GM19239 (cell line): ENCODE measurements at places on chromosomes 13 and 19.

- DNase-seq: no peak
These were observed 608.3 kb downstream of the PCDH17 start for GRCh38 chr13:58239774-58240268.

GRCh38 chr13:48624858-48625257, 28.9 kb upstream of the CYSLTR2 start:
- no peak for DNase-seq

- peak; percentile 70 for DNase-seq
These were observed 58.7 kb downstream of the IER2 start for GRCh38 chr19:13208672-13209483.

DNA sequence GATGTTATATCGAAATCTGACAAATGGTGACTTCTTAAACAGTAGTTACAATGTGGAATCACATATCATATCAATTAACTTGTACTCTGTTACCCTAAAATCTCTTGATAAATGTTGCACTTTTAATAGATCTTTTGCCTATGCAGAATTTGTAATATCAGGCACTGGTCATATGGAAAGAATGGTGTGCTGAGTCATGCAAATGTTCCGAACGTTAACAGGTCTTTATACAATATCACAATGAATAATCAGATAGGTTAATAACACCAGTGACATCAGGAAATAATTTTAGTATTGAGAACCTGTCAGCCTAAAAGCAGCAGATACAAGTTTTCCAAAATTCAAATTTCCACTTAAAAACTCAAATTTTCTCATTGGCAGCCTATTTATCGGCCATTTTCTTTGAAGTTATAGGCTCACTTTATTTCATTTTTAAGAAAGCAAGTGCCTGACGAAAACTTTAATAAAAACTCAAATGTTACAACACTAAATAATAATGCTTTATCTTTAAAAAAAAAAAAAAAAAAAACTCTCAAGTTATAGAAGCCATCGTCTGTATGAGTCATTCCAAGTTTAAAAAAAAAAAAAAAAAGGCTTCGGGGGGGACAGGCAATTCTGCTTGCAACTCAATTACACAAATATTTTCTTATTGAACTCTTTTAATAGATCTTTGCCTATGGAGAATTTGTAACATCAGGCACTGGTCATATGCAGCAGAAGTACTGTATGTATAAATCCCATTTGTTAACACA, 180.9 kb downstream of the DIAPH3 start:
- DNase-seq: no peak

DNA sequence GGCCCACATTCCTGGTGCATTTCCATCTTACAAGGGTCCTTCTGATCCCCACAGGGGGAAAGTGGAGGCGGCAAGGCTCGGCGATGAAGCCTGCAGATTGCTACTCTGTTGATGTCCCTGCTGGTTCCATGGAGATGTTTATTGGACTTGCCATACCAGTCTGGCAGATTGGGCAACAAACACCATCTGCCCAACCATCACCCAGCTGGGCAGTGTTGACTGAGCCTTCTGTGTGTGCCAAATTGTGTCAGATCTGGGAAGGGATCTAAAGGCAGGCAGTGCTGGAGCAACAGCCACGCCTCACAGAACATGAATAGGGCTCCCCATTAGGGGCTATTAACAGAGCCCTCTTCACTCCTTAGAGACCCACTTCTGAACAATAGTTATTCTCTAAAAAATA, 35.0 kb downstream of the FLT1 start:
- no peak for DNase-seq

- DNase-seq: no peak
These were observed 17.8 kb upstream of the MIR17HG start for GRCh38 chr13:91329733-91330132.

- no peak for DNase-seq
These were observed 378.9 kb downstream of the SLITRK1 start for GRCh38 chr13:83503424-83503823.

- DNase-seq: no peak
These were observed 9.0 kb downstream of the SH3GL1 start for GRCh38 chr19:4391306-4391693.

DNA sequence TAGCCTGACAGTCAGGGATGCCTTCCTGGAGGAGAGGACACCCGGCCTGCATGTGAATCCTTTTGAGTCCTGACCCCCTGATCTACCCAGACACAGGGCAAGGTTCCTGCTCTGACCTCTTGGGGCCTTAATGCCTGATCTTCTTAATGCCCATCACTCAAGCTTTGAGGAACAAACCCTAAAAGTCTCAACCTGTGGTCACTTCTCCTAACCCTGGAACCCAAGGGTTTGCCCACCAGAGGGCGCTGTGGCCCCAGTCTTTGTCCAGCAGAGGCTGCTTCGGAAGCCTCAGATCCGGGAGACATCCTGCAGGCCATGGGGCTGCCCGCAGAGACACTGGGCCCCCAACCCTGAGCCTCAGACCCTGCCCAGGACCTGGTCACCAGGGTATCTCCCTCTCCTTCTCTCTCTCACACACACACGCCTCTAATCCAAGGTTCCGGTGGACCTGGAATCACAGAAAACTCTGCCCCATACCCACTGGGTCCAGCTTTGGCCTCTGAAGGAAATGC, 9.8 kb upstream of the DPF1 start:
- peak; percentile 81 for DNase-seq

- DNase-seq: no peak
These were observed 1.2 kb downstream of the CDK8 start for GRCh38 chr13:26255115-26255514.

GRCh38 chr13:31369213-31369612, 169.4 kb downstream of the B3GLCT start:
- no peak for DNase-seq

DNA sequence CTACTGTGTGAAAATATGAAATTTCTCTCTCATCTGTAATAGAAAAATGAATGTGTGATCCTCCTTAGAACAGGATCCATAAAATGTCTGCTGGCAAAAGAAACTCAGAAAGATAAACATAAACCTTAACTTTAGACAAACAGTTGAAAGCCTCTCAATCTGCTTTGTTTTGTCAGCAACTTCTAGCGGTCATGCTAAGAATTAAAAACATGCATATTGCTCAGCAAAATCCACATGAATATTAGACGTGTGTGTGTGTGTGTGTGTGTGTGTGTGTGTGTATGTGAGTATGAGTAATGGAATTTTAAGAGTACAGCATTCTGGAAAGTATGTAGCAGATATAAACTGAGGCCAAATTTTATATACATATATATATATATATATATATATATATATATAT, 1779.2 kb upstream of the MIR17HG start:
- no peak for DNase-seq

GRCh38 chr19:4025317-4025716, 17.8 kb downstream of the PIAS4 start:
- DNase-seq: no peak

DNA sequence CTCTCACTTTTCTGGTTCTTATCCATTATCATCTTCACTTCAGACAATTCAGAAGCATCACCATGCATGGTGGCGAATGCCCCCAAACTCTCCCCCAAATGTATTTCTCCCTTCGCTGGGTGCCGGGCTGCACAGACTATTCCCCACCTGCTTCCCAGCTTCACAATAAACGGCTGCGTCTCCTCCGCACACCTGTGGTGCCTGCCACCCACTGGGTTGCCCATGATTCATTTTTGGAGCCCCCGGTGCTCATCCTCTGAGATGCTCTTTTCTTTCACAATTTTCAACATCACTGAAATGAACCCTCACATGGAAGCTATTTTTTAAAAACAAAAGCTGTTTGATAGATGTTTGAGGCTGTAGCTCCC, 2.8 kb upstream of the F10 start:
- DNase-seq: no peak

DNA sequence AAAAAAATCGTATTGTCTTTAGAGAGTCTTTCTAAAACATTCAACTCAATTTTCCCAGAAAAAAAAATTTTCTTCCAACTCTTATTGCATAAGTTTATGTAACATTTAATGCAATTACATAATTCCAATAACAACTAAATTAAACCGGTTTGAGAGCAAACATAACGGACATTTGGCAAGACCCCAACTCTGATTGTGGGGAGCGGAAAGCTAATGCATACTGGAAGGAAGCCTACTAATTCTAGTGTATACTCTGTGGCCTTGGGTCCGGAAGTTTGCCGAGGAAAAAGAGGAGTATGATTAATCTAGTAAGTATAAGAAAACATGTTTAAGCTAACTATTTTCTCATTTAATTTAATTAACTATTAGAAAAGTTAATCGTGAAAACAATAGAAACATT, 21.3 kb upstream of the MIR17HG start:
- DNase-seq: no peak

DNA sequence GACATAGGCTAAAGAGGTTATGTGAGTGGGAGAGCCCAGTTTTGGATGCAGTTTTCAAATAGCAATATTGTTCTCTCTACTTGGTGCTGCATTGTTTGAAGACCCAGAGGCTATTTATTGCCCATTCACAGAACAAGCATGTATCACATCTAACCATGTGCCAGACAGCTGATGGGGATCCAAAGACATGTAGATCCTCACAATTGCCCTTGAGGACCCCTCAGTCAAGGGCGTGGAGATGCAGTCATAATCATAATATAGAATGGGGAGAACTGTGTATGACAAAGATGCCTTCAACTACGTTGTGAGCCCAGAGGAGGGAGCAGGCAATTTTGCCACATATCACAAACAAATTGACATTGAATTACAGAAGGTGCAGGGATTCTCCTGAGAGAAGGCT, 70.5 kb downstream of the NHLRC3 start:
- DNase-seq: no peak

DNA sequence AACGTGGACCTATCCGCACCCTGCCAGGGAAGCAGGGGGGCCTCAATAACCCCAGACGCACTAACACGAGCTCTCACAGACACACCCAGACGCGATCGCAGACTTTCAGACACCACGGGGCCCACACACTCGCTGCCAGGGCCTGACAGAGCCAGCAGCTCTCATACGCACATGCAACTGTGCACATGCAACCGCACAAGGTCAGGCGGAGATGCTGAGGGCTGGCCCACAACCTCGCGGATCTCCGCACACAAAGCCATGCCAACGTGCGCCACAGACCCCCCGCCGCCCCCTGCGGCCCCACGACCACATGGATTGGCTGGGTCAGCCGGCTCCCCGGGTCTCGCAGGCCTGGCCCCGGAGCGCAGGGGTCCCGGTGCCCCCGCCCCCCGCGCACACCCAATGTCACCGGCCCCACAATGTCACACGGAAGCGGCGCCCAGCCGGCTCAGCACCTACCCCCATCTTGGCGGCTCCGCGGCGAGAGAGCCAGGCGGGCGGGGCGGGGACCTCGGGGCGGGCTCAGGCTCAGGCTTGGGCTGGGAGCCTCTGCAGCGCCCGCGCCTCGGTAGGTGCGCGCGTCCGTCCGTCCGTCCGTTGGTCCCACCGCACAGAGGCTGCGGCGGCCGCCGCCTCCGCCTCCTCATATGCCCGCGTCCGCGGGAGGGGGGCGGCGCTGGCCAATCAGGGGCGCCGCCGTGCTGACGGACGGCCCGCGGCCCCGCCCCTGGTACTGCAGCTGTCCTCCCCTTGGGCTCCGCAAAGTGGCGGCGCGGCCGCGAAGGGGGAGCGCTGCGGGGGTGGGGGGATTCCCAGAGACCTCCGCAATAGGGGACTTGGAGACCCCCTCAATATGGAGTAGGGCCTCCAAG, at the start of gene ATP1A3:
Gene ATP1A3 (minus strand): TSS at position 619 of the 872 bp plus-strand sequence. CDS start 154 bp downstream, at position 465.
- peak; percentile 78 for DNase-seq

DNA sequence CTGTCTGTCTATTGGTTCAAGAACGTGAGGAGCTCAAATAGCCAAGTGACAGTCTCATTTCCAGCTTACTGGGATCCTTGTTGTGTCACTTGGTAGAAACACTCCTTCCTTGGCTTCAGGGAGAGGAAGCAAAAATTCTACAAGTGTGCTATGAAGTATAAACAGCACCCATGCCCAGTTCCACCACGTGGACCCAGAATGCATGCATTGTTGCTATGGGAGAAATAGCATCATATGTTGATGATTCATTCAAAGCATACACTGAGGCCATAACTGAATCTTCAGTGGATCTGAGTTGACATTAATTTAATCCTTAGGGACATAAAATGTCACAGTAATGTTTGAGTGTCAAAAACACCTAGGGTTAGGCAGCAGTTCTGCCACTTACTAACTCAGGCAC, 199.0 kb upstream of the RXFP2 start:
- no peak for DNase-seq

DNA sequence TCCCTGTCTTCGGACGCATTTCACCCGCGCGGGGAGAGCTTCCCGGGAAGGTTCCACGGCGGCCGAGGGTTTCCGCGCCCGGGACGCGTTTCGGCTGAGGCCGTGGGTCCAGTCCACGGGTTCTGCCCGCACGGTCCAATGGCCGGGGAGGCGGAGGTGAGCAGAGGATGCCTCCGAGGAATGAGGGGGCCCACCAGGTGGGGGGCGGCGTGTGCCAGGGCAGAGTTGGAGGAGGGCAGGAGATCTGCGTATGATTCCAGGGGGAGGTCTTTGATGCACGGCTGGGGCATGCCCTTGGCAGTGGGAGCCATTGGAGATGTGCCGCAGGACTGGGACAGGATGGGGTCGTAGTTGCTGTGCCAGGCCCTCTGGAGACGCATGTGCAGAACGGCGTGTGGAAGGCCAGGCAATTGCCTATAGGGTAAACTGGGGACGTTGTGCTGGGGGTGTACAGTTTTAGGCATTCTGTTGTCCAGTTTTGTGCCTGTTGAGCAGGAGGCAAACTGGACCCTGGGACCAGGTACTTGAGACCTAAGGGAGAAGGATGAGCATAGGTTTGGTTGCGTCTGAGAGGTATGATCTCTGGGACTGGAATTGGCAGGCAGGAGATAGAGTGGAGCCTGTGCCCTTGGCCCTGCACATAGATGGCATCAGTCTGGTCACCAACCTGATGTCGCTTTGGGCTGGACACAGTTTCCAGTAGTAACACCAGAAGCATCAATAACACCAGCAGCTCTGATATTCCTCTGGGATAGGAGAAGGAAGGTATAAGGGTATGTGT, 751 bp downstream of the ZNF584 start:
- DNase-seq: no peak

- no peak for DNase-seq
These were observed 9.2 kb upstream of the ZNF627 start for GRCh38 chr19:11587975-11588631.

DNA sequence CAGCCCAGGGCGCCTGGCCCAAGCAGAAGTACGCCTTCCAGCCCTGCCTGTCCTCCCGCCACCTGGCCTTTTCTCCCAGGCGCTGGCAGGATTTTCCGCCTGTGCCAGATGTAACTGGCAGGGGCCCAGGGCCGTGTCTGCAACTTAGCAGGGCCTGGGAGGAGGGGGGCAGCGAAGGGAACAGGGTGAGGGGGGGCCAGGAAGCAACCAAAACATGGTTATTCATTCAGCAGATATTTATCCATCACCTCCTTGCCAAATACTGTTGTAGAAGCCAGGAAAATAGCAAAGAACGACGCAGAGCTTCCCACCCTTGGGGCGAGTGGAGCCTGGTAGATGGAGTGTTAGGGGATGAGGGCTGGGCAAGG, 5.6 kb downstream of the TLE6 start:
- DNase-seq: no peak

- DNase-seq: peak; percentile 3
These were observed 1000.6 kb downstream of the OLFM4 start for GRCh38 chr13:54029226-54029625.

GRCh38 chr19:2060884-2061494, 9.9 kb upstream of the MKNK2 start:
- DNase-seq: no peak
